ENCODE measurements at places on chromosomes 6 and 20.

- peak; percentile 49 for DNase-seq
These were observed 262.2 kb downstream of the EYA4 start for GRCh38 chr6:133503336-133503729.

GRCh38 chr20:24781418-24781980, 167.6 kb upstream of the CST7 start:
- DNase-seq, result no peak

DNA sequence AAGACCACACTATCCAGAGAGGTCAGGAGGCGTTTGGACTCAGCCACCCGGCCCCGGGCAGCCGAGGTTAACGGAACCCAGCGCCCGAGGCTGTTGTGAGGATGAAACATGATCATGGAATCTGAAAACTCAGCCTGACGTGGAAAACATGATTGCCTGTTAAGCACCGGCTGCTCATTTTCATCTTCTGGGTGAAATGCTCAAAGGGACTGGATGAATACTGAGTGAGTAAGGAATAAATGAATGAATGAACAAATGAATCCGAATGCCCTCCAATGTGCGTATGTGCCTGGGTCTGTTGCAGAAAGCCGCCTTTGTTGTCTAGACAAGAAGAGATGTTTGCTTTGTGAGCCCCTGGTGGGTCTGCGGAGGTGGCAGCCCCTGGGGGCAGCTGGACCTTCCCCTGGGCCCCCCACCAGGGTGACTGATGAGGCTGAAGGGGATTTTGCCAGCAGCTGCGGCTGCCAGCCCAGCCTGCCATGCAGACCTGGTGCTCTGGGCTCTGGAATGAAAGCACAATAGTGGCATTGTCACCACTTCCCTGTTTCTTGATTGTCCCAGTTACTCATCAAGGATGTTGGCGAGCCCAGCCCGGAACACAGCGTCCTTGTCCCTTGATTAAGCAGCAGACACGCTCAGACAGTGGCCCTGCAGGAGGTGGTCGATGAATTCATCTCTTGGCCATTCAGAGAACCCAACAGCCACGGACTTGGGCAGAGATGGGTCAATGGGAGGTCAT, 211.1 kb downstream of the ANKRD60 start:
- peak; percentile 91 for DNase-seq

DNA sequence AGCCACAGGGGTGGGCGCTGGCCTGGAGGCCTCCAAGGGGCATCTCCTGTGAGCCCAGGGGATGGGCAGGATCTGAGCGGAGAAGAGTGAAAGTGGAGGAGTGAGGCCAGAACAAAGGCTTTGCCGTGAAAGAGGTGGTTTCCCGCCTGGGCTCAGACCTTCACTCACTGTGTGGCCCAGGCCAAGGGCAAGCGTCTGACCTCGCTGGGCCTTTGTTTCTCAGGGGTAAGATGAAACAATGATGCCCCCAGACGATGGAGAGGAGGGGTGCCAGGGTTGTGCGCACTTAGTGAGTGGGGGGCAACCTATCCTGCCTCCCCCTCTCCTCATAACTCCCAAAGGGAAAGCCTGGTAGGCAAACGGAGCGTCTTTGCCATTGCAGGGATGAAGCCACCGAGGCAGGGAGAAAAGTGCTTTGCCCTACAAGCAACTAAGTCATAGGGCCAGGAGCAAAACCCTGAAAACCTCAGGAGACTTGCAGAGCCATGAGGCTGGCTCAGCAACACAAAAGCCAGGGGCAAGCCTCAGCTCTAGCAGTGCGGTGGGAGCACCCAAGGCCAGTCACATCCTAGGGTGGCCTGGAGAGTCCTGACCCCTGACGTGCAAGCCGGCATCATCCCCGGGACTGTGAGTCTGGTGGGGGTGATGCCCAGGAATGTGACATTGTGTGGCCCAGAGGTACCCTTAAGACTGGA, 897 bp upstream of the STMN3 start:
- no peak for DNase-seq

Measured in Daoy (cell line).